ENCODE measurements at places on chromosomes 13 and 19.

- DNase-seq: peak; percentile 48
Observed at GRCh38 chr13:23427881-23428528, 5.5 kb downstream of the SACS start.

DNA sequence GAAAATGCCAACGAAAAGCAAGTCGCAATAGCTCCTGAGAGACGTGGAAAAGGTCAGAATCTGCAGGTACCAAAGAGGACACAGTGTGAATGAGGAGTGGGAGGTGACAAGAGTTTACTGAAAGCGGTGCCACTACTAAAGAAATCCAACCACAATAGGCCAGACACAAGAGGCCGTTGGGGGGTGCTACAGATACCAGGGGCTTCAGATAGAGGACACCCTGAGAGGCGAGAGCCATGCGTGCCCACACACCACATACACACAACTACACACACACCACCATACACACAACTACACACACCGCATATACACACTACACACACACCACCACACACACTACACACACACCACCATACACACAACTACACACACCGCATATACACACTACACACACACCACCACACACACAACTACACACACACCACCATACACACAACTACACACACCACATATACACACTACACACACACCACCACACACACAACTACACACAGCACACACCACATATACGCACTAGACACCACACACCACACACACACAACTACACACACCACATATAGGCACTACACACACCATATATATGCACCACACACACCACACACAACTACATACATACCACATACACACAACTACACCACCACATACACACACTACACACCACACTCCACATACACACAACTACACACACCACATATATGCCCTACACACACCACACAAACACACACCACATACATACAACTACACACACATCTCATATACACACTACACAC is 28.5 kb downstream of the CRYL1 start:
- DNase-seq: no peak

- no peak for DNase-seq
Observed at GRCh38 chr19:4447327-4448146, 10.1 kb downstream of the UBXN6 start.

GRCh38 chr13:114059946-114060860 is 72.2 kb downstream of the RASA3 start:
- DNase-seq: no peak

DNA sequence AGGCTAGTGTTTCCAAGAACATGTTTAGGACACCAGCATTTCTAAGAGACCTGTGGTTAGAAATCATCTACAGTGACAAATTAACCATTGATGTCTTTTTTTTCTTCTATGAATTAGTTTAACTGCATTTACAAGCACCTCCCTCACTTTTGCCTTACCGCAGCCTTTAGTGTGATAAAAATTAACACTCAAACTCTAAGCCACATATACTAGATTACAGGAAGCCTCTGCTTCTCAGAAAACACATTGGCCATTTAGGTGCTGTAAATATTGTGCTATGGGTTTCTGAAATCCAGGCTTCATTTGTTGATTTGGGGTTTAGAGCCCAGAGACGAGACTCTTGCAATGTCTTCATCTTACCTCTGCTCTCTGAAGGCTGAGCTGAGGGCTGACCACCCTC is 34.6 kb upstream of the OLFM4 start:
- DNase-seq: no peak

DNA sequence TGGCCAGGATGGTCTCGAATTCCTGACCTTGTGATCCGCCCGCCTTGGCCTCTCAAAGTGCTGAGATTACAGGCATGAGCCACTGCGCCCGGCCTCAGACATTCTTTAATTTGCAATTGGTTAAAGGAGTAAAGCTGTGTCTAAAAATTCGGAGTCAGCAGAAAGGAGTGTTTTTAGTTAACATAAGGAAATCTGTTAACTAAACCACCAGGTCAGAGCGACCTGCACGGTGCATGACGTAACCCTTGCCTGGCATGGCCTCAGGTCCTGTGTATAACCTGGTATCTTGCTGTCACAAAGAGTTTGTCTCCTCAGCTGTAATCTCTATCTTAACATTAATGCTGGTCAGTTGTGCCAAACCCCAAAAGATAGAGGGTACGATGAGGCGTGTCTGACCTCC is 9.5 kb upstream of the KLK12 start:
- DNase-seq: no peak

GRCh38 chr13:78714717-78715116 is 55.8 kb upstream of the OBI1 start:
- no peak for DNase-seq

DNA sequence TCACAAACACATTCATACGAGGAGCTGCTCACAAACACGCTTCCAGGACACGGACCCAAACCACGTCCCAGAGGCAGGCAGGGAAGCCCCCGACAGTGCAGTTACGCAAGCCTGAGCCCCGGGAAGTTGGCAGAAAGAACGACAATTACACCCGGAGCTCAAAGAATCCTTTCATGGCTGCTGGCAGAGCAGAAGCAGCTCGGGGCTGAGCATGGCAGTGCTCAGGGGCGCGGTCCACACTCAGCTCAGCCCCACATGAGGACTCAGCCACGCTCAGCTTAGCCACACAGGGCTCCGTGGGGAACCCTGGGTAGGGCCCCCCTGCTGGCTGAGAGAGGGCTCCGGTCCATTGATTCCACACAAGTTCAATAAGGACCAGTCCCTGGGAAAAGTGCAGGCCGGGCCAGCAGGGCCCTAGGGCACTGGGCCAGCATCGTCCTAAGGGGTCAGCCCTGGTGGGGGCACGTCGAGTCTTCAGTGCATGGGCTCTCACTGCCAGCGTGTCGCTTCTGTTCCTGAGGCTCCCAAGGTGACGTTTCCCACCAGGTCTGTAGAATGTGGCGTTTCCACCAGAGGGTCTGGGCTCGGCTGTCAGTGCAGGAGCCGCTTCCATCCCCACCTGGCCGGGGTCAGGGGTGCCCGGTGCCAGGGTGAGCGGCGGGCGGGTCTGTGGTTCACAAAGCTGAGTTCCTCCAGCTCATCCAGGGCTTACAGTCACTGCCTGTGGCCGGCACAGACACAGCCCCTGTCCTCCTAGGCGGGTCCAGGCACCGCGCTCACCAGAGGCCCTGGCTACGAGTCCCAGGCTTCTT is 23.1 kb downstream of the GAS6 start:
- DNase-seq: no peak

- DNase-seq: peak; percentile 67
Observed at GRCh38 chr19:13098277-13099072, 4.2 kb downstream of the LYL1 start.

DNA sequence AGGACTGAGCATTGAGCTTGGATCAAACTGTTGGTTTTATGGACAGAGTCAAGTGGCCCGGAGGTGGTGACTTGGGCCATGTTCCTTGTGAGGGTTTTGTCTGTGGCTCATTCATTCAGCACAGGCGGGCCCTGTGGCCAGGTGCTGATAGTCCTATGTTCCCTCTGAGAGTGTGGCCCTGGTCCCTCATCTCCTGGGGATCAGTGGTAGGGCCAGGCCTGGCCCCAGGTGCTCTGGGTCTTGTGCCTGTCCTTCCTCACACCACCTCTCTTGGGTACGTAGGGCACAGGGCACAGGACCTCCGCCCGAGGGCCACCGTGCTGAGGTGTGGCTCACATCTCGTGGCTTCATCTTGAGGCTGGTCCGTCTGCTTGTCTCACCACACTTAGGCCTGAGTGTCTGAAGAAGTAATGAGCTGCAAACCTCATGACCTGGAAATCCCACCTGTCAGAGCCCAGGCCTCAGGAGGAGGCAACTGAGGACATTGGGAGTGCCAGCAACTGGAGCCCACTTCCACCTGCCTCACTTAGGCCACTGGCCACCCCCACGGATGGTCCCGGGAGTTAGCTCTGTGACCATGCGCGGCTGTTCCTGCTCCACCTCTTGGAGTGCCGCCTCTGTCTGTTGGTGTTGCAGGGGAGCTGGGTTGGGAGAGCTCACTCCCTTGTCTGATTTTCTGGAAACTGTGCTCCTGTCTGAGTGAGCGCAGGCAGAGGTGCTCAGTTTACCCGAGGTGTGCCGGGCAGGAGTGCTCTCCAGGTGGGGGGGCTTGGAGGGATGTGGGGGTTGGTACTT is 53.4 kb downstream of the KDM4B start:
- DNase-seq: no peak

DNA sequence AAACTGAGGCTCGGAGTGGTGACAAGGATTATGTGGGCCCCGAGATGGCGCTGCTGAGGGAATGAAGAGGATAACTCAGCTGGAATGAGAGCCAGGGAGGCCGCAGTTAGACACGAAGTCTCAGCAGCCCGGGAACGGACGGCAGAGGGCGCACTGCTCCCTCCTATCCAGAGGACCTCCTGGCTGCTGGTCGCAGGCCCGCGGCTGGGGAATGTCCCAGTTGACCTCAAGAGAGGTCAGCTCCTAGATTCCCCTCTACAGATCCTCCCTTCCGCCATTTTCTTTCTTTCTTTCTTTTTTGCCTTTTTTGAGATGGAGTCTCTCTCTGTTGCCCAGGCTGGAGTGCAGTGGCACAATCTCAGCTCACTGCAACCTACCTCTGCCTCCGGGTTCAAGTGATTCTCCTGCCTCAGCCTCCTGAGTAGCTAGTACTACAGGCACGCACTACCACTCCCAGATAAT is 24.1 kb upstream of the ASPDH start:
- peak; percentile 41 for DNase-seq

- no peak for DNase-seq
Observed at GRCh38 chr19:14804765-14805164, 26.4 kb upstream of the ADGRE2 start.

- no peak for DNase-seq
Observed at GRCh38 chr19:45117167-45117594, 24.2 kb downstream of the PPP1R37 start.

DNA sequence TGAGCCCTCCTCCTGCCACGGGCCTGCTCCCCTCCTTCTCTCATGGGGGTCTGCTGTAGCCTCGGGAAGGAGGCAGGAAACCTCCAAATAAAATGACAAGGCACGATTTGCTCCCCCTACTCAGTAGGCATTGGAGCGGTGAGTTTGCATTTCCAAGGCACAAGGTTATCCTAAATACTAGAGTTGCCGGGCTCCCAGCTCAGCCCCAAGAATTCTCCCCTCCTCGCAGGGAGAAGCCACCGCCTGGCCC is 1.5 kb downstream of the CEBPA start:
- DNase-seq: no peak

DNA sequence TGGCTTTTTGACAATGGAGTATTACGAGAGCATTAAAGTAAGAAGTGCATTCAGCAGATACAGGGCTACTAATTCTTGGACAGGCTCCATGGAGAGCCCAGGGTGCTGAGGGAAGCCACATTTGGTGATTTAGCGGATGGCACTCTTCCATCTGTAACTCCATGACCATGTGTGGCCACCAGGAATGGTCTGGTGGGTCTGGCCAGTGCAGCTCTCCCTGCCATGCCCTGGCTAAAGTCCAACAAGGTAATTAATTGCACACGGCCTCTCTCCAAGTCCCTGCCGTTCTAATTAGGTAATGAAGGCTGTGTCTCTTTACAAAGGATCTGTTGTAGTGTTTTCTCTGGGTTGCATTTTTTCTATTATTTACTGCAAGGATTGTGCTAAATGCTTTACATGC is 4.3 kb upstream of the ZFR2 start:
- no peak for DNase-seq

DNA sequence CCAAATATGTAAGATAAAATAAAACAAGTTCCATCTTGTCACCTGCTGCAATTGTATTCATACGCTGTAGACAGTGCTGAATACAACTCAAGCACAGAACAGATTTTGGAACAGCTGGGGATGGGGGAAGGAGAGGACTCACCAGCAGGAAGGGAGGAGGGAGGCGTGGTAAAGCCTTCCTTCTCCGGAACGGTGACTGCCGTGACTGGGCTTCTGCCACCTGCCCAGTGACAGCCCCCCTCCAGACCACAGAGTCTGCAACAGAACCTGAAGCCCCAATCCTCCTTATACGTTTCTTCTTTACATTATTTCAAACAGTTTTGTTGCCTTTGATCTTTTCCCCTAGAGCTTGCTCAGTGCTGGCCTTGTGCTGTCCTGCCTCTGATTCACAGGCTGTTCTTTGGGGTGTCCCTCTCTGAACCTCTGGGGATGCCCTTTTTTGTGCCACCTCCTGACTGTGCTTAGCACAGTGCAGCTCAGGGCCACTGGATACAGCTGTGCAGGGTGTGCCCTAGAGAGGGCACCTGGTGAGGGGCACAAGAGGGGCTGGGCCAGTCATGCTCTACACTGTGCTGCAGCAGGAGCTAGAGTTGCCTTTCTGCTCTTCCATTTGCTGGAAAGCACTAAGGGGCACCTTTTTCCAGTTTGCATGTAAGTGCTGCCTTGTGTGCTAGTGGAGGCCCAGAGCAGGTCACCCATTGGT is 213.0 kb downstream of the ZIC5 start:
- DNase-seq: no peak

GRCh38 chr13:39273953-39274738 is 235.9 kb downstream of the NHLRC3 start:
- peak; percentile 13 for DNase-seq

DNA sequence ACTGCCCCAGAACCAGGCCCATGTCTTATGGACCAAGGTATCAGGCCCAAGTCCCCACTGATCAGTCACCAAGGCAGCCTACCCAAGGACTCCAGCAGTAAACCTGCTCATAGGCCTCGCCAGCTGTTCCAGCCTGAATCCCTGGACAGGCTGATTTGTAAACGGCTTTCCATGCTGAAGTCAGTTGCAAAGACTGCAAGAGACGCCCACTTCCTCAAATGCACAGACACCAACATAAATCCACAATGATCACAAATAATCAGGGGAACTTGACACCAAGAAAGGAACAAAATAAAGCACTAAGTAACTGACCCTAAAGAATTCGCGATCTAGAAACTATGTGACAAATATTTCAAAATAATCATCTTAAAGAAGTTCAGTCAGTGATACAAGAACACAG is 75.2 kb downstream of the RXFP2 start:
- DNase-seq: no peak

DNA sequence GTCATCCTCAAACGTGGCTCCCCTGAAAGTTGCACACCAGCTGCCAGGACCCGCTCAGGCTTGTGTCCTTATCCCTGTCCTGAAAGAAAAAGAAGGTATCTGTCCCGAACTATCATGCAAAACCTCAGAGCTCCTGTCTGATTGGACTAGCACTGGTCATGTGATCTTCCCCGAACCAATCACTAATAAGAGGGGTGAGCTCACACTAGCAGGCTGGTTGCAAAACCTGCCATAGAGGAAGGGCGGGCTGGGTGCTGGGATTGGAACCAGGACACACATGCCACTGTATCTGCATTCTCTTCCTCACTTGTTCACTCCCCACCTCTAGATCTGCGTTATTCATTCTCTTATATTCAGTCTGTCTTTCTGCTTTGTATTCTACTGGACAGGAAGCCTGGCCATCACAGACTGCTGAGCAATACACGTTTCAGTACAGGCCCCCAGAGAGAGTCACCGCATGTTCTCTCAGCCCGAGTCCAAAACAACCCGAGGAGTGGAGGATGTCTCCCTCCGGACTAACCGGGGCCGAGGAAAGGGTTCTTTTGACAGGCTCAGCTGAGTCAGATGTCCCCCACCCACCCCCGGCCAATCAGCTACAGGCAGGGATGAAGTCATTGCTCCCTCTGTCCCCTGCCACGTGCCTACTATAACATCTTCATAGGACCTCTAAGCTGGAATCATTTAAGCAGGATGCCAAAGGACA is 97.7 kb downstream of the SIPA1L3 start:
- peak; percentile 97 for DNase-seq
